Activated CD4-positive, alpha-beta T cell treated with anti-CD3 and anti-CD28 coated beads, Interleukin-2, amount 10 ng/mL, durations not matched to agents 24 days and 14 days (primary cell): ENCODE measurements at places on chromosomes 16 and 17. TPM values are rescaled to one million over a fixed set of nuclear protein-coding genes. Genes with fewer than 3 reads are reported as not detected.
A peak's percentile ranks its signal among the peaks of the same experiment; 100 is the strongest.

- peak overlapping the region; percentile 82 for H3K27ac ChIP-seq
- no peaks in the 10 kb centered on the region for H3K27me3 ChIP-seq
- peaks cover 41% of the 10 kb centered on the region for H3K4me1 ChIP-seq
- H3K4me3 ChIP-seq = peak overlapping the region; percentile 62
- DNase-seq = peak; percentile 88
These were observed 47.8 kb downstream of the ERN1 start for GRCh38 chr17:64081802-64082799.

GRCh38 chr17:27845264-27846041, 45.1 kb upstream of the NOS2 start:
- peaks cover 20% of the 10 kb centered on the region for H3K4me1 ChIP-seq
- DNase-seq = no peak
- H3K4me3 ChIP-seq = peak overlapping the region; percentile 67
- H3K36me3 ChIP-seq = no peaks in the 10 kb centered on the region

GRCh38 chr16:46612121-46612520, 9.1 kb downstream of the SHCBP1 start:
- no peak overlapping the region for H3K27ac ChIP-seq
- no peaks in the 10 kb centered on the region for H3K27me3 ChIP-seq
- peaks cover 30% of the 10 kb centered on the region for H3K36me3 ChIP-seq

- H3K27ac ChIP-seq = no peak overlapping the region
- no peak overlapping the region for H3K4me3 ChIP-seq
- H3K4me1 ChIP-seq = peaks cover 7% of the 10 kb centered on the region
- no peak for DNase-seq
- H3K27me3 ChIP-seq = no peaks in the 10 kb centered on the region
These were observed 13.0 kb upstream of the DHRS11 start for GRCh38 chr17:36578671-36579070.

DNA sequence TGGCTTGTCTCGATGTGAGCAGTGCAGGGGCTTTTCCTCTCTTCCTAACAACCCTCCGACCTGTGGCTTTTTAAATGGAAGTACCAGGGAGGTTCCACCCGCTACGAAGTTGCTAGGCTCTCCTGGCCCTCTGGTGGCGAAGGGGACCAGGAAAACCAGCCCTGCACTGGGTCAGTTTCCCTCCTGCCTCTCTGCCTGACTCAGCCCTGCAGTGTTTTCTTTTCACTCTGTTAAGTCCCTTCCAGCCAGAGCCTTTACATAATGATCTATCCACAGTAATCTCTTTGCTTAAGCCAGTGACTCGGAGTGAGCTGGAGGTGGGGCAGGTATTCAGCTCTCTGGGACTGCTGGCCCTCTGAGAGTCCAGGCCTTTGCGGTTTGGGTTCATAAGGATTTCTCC, 331.3 kb upstream of the EEF2KMT start:
- H3K36me3 ChIP-seq = no peaks in the 10 kb centered on the region
- H3K27me3 ChIP-seq = no peaks in the 10 kb centered on the region
- DNase-seq = no peak
- H3K4me3 ChIP-seq = no peak overlapping the region
- H3K4me1 ChIP-seq = no peaks in the 10 kb centered on the region

GRCh38 chr16:85286951-85287814, 174.9 kb upstream of the CIBAR2 start:
- DNase-seq = no peak
- H3K4me1 ChIP-seq = no peaks in the 10 kb centered on the region
- no peaks in the 10 kb centered on the region for H3K36me3 ChIP-seq
- H3K27ac ChIP-seq = no peak overlapping the region
- H3K4me3 ChIP-seq = no peak overlapping the region

GRCh38 chr17:41919840-41920579, 1.3 kb upstream of the ACLY start:
- peaks cover 9% of the 10 kb centered on the region for H3K36me3 ChIP-seq
- peak overlapping the region; percentile 5 for H3K27ac ChIP-seq
- peaks cover 20% of the 10 kb centered on the region for H3K4me1 ChIP-seq
- DNase-seq = peak; percentile 63
- H3K4me3 ChIP-seq = peak overlapping the region; percentile 98

DNA sequence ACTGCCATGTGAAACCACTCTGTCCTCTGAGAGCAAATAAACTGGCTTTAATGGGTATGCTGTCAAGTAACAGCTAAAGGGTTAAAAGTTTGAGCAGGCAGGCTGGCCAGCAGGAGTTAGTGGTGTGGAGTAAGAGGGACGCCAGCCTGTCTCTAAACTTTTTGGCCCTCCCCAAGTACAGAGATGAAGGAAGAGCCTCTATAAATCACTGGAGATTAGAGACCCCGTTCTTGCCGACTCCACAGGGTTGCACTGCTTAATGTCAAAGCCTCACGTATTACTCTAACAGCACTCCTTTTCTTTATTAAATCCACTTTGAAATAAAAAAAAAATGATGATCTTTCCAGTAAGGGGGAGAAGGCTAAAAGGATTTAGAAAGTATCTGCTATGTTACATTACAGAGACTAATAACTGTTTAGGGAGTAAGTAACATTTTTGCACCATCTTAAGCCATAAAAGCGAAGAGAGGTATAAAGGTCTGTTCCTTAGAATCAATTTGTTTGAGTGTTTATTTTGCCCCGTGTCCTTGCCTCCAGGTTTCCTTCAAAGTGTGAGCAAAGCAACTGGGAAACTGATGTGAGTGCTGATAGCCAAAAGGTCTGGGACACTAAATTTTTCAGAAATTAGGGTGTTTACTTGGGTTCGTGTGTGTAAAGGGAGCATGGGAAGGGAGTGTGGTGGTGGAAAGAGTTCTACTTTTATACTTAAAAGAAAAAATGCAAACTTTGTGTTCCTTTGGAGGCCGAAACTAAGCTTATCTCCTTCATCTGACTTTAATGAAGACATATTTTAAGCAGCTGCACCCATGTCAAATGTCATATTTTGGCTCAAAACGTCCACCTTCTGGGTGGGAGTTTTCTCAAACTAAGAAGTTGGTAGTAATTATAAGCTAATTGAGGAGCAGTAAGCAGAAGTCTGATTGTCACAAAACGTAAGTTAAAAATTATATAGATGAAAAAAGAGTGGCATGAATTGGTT, 109.9 kb upstream of the TBX2 start:
- H3K4me1 ChIP-seq = peaks cover 13% of the 10 kb centered on the region
- H3K27ac ChIP-seq = no peak overlapping the region
- no peak overlapping the region for H3K4me3 ChIP-seq
- H3K27me3 ChIP-seq = no peaks in the 10 kb centered on the region

GRCh38 chr16:25366078-25366477, 108.4 kb upstream of the ZKSCAN2 start:
- H3K36me3 ChIP-seq = no peaks in the 10 kb centered on the region
- H3K27ac ChIP-seq = no peak overlapping the region

DNA sequence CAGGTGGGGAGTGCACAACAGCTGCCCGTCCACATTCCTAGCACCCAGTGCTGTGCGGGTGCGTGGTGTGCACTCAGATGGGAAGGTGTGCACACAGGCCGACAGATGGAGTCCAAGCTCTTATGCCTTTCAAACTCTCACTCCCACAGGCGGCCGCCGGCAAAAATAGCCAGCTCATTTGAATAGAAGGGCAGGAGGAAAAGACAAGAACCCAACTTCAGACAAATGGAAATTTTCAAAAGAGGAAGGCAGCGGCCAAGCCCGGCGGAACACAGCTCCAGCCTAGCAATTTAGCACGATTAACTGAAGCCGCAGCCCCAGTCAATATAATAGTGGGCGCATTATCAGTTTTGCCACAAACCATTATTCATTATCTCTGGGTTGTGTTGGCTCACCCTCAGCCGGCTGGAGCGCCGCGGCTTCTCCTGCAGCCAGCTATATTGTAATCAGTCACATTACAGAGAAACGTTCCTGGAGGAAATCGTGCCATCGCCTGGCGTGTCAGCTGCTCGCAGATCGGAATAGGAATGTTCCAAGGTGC, 103.9 kb upstream of the SEC14L1 start:
- no peaks in the 10 kb centered on the region for H3K4me1 ChIP-seq
- DNase-seq = no peak
- H3K27ac ChIP-seq = no peak overlapping the region
- peaks cover 20% of the 10 kb centered on the region for H3K27me3 ChIP-seq
- no peaks in the 10 kb centered on the region for H3K36me3 ChIP-seq

- H3K27ac ChIP-seq = peak overlapping the region; percentile 41
- no peak overlapping the region for H3K4me3 ChIP-seq
- no peak for DNase-seq
- H3K27me3 ChIP-seq = no peaks in the 10 kb centered on the region
These were observed 8.3 kb downstream of the SOCS3 start for GRCh38 chr17:78351449-78352006.

GRCh38 chr17:66302761-66303626, 581 bp downstream of the PRKCA start:
- no peaks in the 10 kb centered on the region for H3K27me3 ChIP-seq
- H3K4me1 ChIP-seq = peaks cover 51% of the 10 kb centered on the region
- peak overlapping the region; percentile 96 for H3K4me3 ChIP-seq
- H3K27ac ChIP-seq = peak overlapping the region; percentile 98
- peaks cover 38% of the 10 kb centered on the region for H3K36me3 ChIP-seq

GRCh38 chr17:39054111-39054645, 87.0 kb upstream of the FBXO47 start:
- H3K4me1 ChIP-seq = peaks cover 17% of the 10 kb centered on the region
- no peaks in the 10 kb centered on the region for H3K36me3 ChIP-seq
- DNase-seq = no peak

DNA sequence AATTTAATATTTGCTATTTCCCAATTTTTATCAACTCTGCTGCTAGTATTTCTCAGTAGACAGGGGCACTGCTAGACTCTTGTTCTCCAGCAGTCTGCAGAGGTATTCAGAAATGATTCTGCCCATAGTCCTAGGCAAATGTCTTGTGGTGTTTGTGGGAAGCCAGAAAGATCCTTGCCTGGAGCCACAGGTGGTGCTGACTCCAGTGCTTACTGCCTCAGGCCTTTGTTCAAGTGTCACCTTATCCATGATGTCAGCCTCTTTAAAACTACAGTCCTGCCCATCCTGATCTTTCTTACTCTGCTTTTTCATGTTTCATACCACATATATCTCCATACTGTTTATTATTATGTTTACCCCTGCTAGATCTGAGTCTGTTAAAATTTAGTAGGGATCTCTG, 26.5 kb downstream of the ZSWIM7 start:
- no peak overlapping the region for H3K4me3 ChIP-seq
- no peak for DNase-seq
- peaks cover 5% of the 10 kb centered on the region for H3K36me3 ChIP-seq
- H3K27me3 ChIP-seq = peaks cover 21% of the 10 kb centered on the region
- peaks cover 5% of the 10 kb centered on the region for H3K4me1 ChIP-seq
- no peak overlapping the region for H3K27ac ChIP-seq

DNA sequence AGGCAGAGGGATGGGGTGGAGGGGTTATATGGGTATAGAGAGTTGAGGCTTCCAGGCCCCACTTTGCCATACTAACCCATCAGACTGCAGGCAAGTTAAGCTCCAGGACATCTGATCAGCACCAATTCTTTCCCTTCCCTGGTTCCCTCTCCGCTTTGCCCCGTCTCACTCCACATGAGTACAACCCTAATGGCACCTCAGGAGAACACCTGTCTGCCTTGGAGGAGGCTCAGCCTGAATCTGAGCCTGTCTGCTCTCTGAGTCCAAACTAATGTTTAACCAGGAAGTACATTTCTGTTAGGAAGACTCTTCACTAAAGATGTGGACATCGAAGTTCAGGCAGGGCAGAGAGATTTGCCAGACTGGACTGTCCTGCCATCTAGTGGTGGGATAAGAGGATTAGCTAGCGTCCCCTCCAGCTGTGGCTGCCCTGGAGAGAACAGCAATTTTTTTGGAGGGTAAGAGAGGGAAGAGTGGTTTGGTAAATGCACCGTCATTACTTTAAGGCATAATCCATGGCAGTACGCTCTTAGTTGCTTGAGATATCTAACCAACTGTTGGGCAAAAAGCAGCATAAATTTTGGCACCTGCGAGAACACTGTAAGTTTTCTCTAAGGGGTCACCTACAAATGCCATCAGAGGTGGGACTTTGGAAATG, 29.2 kb upstream of the LRRC75A start:
- no peak overlapping the region for H3K4me3 ChIP-seq
- DNase-seq = peak; percentile 89
- H3K27ac ChIP-seq = no peak overlapping the region
- peaks cover 8% of the 10 kb centered on the region for H3K4me1 ChIP-seq
- H3K27me3 ChIP-seq = peaks cover 30% of the 10 kb centered on the region
- no peaks in the 10 kb centered on the region for H3K36me3 ChIP-seq

GRCh38 chr16:27489906-27490305, 59.8 kb downstream of the GTF3C1 start:
- DNase-seq = no peak
- H3K4me3 ChIP-seq = no peak overlapping the region

DNA sequence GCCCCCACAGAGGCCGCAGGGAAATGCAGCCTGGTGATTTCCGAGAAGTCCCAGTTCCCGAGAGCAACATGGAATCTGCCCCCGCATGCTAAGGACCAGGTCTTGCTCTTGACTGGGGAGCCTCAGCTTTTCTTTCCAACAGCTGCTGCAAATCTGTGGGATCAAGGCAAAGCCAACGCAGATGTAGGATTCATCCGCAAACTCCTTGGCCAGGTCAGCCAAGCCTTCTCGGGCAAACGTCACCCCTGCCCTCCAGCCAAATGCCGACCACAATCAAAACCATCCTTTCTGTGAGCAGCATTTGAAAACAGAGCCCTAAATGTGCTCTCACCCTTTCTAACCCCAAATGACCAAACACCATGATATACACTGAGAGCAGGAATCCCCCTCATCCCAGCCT, 54.0 kb downstream of the MRM3 start:
- no peak for DNase-seq
- no peaks in the 10 kb centered on the region for H3K4me1 ChIP-seq
- no peak overlapping the region for H3K4me3 ChIP-seq
- no peaks in the 10 kb centered on the region for H3K27me3 ChIP-seq
- no peak overlapping the region for H3K27ac ChIP-seq

GRCh38 chr17:29368926-29369325, 21.2 kb upstream of the TAOK1 start:
- DNase-seq = no peak
- H3K4me3 ChIP-seq = no peak overlapping the region
- no peaks in the 10 kb centered on the region for H3K27me3 ChIP-seq
- H3K27ac ChIP-seq = no peak overlapping the region
- no peaks in the 10 kb centered on the region for H3K36me3 ChIP-seq

GRCh38 chr17:40350689-40351358, 13.7 kb downstream of the GJD3 start:
- no peak overlapping the region for H3K27ac ChIP-seq
- H3K36me3 ChIP-seq = peaks cover 30% of the 10 kb centered on the region
- peaks cover 23% of the 10 kb centered on the region for H3K4me1 ChIP-seq
- H3K4me3 ChIP-seq = no peak overlapping the region
- no peaks in the 10 kb centered on the region for H3K27me3 ChIP-seq
- DNase-seq = no peak

GRCh38 chr17:31492880-31493655, 101.6 kb downstream of the RAB11FIP4 start:
- DNase-seq = peak; percentile 80
- peaks cover 62% of the 10 kb centered on the region for H3K4me1 ChIP-seq
- H3K4me3 ChIP-seq = peak overlapping the region; percentile 62
- H3K27ac ChIP-seq = peak overlapping the region; percentile 94
- peaks cover 6% of the 10 kb centered on the region for H3K36me3 ChIP-seq

The SLC5A10 gene
- not detected in 2 replicates for total RNA-seq

The RFNG gene
- 21.4 and 30.8 TPM in 2 replicates for total RNA-seq

The KRT25 gene
- not detected in 2 replicates for total RNA-seq

The DPEP3 gene
- total RNA-seq = not detected in 2 replicates

The FOXC2 gene
- not detected in 2 replicates for total RNA-seq

The RHBDL1 gene
- total RNA-seq = 1.1 and 1.2 TPM in 2 replicates

The TBC1D3B gene
- 8.9 and 9.8 TPM in 2 replicates for total RNA-seq

The BPTF gene
- total RNA-seq = 74.5 and 77.1 TPM in 2 replicates

The CCL7 gene
- not detected in 2 replicates for total RNA-seq
